GM04504 (cell line): ENCODE measurements at places on chromosomes 11 and 22.

DNA sequence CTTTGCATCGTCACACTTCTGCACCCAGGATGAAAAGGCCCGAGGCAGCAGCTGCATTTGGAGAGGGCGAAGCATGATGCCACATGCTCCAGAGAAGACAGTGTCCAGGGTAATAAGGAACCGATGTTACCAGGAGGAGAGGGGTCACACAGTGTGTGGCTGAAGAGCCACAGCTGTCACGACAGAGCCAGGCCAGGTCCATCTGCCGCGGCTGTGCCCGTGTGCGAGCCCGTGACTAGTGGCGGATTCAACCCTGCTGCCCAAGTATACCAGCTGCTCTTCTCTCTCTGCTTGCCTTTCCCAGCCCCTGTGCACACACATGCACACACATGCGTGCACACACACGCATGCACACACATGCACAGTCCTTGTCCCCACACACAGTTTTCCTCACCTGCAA, 1432.5 kb downstream of the BRD1 start:
- DNase-seq, result no peak

DNA sequence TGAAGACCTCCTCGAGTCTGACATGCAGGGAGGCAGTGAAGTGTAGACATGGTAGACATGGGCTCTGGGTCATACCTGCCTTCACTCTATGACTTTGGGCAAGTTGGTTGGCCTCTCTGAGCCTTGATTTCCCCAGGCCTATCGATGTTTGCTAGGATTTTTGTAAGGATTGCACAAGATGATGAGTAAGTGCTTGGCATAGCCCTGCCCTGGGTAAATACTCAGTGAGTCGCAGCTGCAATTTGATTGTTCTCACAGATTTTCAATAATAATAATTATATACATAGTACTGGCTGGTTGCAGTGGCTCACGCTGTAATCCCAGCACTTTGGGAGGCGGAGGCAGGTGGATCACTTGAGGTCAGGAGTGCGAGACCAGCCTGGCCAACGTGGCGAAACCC, 18.1 kb downstream of the MCM5 start:
- no peak for DNase-seq

GRCh38 chr11:8008212-8008611, 21.1 kb downstream of the EIF3F start:
- DNase-seq, result no peak

- no peak for DNase-seq
These were observed 45.0 kb downstream of the ST3GAL4 start for GRCh38 chr11:126400479-126400878.

GRCh38 chr11:34654483-34655334, 33.8 kb downstream of the EHF start:
- peak; percentile 71 for DNase-seq

GRCh38 chr11:7165911-7166310, 77.1 kb downstream of the RBMXL2 start:
- DNase-seq, result no peak

DNA sequence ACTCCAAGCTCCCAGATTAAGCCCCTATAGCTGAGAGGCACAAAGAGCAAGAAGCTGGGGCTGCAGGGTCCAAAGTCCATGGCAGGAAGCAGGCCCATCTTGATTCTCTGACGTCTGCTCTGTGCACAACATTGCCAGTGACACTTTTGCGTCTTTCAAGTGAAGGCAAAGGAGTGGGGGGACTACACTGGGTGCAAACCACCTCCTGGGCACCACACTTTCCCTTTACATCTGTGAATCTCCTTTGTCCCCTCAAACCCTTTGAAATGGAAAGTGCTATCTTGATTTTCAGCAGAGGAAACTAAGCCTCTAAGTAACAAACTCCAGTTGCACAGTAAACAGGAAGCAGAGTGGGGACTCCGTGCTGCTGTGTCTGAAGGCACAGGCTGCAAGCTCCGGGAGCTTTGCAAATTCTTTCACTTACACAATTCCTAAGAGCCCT, 428.0 kb downstream of the LARGE1 start:
- DNase-seq, result no peak

GRCh38 chr22:28075358-28075981, 156.4 kb upstream of the PITPNB start:
- DNase-seq, result peak; percentile 80

GRCh38 chr22:37629928-37630327, 9.5 kb upstream of the SH3BP1 start:
- no peak for DNase-seq

GRCh38 chr11:126920833-126921232, 79.7 kb downstream of the KIRREL3 start:
- no peak for DNase-seq

GRCh38 chr11:83601914-83602527, 315.9 kb upstream of the CCDC90B start:
- DNase-seq, result no peak

DNA sequence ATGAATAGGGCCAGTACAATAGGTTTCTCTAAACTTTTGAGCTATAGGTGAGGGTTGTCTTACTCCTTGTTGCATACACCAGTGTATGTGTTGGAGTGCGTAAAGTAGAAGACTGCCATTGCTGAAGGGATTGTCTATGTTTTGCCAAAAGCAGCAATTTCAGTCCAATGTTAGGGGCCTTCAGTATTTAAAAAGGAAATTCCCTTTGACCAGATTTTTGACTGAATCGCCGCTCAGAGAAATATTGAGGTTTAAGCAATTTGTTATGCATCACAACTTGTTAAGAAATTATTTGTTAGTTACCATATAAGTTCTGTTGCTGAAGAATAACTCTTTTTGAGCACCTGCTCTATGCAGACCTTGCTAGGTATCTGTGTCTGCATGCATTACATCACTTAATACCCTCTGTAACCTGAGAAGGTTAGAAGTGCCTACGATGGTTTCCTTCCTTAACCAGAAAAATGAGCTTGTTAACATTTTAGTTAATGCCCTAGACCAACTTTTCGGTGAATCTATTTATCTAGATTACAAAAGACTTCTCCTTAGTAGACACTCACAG, 33.9 kb downstream of the MMP20 start:
- DNase-seq, result no peak

DNA sequence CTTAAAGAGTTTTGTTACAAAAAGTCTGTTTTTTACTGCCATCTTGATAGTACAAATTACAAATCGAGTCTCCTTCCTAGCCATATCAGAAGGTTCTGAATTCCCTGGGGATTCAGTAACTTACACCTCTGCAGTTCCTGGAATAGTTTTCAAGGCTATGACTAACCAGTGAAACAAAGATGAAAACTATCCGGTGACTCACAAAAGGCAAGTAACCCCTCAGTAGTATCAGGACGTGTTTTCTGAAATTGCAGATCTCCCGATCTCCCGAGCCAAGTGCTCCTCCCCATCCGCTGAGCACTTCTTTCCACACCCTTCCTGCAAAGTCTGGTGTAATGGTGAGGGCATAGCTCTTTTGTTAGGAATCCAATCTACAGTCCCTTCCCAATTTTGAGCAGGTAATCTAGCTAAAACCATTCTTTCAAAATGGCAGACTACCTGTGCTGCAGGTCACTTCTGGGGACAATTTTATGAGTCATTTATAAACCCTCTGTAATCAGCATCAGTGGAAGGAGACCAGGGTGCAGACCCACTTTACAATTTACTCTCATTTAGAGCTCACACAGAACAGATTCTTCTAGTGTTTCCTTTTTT, 7.7 kb downstream of the E2F8 start:
- DNase-seq, result peak; percentile 31

DNA sequence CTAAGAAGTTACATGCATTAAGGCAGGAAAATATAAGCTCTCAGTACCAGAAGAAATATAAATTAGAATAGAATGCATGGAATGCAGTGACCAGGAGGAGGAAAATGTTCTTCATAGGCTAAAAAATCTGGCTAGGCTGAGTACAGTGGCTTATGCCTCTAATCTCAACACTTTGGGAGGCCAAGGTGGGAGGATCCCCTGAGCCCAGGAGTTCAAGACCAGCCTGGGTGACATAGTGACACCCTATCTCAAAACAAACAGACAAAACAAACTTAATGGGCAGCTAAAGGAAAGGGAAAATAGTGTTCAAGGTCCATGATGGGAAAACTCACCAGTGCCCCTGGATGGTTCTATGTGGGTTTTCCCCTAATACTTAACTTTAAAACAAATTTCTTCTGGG, 78.3 kb upstream of the RASSF10 start:
- DNase-seq, result no peak

- DNase-seq, result no peak
These were observed 21.7 kb downstream of the SLC43A1 start for GRCh38 chr11:57493507-57494503.

DNA sequence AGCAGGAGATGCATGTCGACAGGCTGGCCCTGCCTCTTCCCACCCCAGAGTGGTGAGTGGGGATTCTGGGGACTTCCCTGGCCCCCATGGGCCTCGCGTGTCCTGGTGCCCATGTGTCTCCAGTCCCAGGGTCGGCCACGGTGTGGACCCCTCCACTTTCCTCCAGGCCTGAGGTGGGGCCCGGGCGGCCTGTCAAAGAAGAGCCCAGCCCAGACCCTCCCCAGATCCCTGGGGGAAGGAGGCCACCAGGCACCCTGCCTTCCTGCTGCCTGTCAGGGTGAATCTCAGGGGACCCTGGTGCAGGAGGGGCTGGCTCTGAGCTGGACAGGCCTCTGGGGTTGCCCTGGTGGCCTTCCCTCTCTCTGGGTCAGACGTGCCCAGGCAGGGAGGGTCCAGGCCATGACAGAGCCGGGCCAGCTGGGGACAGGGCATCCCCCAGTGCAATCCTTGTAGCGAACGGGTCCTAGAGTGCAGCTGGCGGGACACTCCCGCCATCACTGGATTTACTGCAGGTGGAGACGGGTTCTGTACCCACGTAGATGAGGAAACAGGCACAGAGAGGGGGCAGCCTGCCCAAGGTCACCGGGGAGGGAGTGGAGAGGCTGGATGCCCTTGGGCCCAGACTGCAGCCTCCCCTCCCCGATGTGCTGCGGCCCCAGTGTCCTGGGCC, 13.5 kb upstream of the MUC6 start:
- DNase-seq, result no peak

DNA sequence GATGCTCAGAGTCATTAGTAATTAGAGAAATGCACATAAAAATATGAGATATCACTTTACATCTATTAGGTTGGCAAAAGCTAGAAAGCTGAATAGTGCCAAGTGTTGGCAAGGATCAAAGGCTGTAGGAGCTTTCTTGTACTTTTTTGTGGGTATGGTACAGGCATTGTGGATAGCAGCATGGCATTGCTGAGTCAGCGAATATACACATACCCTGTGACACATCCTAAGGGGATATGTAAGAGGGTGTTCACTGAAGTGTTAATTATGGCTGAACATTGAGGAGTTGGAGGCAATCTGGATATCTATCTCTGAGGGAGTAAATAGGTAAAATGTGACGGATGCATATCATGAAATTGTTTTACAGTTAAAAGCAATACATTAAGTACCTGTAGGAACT, 27.0 kb upstream of the IL18BP start:
- no peak for DNase-seq

GRCh38 chr22:40009292-40009774, 14.6 kb downstream of the FAM83F start:
- no peak for DNase-seq

- no peak for DNase-seq
These were observed 1066.1 kb downstream of the BRD1 start for GRCh38 chr22:48761546-48761945.

DNA sequence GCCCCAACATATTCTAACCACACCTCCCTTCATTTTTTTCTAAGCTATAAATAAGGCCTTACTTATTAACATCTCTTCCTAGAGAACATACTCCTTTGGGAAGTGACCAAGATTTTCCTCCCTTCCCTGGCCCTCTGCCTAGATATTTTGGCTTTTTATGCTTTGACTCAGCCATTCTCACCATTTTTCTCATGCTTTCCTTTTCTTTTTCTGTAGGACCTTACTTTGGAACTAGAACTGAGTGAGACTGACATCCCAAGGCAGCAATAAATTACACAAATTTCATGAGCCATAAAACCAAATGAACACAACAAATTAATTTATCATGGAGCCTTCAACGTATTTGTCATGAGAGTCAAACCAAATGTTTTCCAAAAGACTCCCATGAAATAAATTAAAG, 142.7 kb upstream of the CTSC start:
- DNase-seq, result peak; percentile 97

DNA sequence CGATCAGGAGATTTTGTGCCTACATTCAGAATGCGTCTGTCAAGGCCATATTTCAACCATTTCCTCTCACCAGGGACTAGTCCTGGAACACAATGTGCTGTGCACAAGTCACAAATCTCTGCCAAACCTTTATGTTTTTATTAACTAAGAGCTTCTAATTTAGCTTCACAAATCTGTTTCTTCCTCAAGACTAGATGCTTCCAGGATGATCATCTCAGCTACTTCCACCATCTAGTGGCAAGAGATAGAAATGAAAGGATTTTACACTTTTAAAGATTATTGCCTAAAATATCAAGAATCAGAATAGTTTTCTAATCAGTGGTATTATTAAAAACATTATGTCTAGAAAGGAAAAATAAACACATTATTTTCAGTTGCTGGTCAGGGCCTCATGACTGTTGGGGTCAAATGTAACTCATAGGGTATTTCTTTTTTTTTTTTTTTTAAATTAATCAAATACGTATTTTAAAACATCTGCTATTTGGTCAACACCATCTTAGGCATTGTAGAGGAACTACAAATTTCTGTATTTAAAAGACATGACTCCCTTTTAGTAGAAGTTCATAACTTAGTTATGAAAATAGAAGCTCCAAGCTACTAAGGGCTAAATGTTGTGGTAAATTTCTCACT, 1102.6 kb downstream of the DLG2 start:
- DNase-seq, result no peak

- no peak for DNase-seq
These were observed 27.9 kb downstream of the SPATA19 start for GRCh38 chr11:133817449-133817848.

DNA sequence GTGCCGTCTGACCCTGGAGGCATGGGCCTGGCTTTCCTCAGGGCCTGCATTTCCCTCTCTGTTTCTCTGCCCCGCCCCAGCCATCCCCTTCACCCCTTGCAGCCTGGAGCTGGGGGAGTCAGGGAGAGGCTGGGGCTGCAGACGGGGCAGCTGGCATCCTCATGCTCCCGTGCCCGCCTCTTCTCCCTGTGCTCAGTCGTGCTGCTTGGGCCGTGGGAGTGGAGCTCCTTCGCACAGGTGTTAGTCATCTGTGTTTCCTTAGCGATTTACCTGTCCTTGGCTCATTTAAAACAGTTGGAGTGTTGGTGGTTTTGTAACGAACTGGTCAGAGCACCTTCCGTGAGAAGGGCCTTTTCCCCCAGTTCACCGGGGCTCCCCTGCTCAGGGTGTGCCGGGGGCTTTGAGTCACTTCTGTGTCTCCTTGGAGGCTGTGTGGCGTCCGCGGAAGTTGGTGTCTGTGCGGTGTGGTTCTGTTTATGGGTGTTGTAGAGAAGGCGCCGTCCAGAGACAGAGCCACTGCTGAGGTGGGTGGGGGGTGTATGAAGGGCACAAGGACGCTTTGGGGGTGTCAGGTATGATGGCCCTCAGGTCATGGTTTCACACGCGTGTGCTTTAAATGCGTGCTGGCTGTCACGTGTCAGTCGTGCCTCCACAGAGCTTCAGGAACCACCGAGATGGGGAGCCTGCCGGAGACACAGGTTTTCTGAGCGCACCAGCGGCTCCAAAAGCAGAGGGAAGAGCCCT, 19.5 kb downstream of the BRSK2 start:
- no peak for DNase-seq

GRCh38 chr22:44100411-44100810, 76.3 kb downstream of the PARVB start:
- DNase-seq, result no peak

- no peak for DNase-seq
These were observed 19.6 kb upstream of the LIMK2 start for GRCh38 chr22:31192513-31192912.

- DNase-seq, result no peak
These were observed 299.3 kb upstream of the DDI1 start for GRCh38 chr11:103737037-103737622.

GRCh38 chr22:41383085-41383484, 1.3 kb downstream of the TEF start:
- DNase-seq, result no peak
